Gastrocnemius medialis (tissue), 4 donors: ENCODE measurements at places on chromosomes 11 and 22. TPM values are rescaled to one million over a fixed set of nuclear protein-coding genes. Genes with fewer than 3 reads are reported as not detected.

DNA sequence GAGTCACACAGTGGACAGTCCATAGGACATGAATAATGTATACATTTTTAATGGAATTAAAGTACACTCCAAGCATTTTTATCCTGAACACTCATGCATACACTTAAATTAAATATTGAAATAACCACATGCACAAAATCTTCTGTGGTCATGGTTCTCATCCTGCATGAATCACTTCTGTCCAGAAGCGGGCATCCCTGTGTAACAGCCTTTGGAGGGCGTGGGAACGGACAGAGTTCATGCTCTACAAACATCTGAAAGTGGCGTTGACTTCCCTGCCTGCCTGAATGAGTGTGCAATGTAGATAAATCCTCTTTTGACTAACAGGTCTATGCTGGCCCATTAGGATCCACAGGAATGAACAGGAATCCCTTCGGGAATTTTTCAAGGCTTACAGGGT is 780.2 kb downstream of the BRD1 start:
- H3K4me1 ChIP-seq: no peaks in the 10 kb centered on the region
- DNase-seq: no peak
- no peaks in the 10 kb centered on the region for H3K27me3 ChIP-seq
- H3K4me3 ChIP-seq: no peak overlapping the region
- H3K36me3 ChIP-seq: no peaks in the 10 kb centered on the region

DNA sequence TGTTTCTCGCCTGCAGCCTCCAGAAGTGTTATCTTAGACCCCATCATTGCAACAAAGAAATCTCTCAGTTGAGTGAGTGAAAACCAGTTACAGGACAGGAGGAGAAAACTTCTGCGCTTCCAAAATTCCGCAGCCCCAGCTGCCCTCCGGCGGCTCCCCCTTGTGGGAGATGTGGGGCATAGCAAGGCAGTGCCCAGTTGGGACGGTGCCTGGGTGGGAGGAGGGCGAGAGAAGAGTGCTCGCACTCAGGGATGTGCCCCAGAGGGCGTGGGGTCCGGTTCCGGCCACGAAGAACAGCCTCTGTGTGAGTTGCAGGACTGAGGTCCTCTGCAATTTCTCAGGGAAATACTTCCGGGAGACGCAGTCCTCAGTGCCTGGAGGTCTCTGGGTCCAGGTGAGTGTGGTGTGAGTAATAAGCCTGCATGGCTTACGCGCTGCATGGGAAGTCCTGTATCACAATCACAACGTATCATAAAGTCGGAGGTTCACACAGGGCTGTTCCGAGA is 87.0 kb upstream of the BLID start:
- H3K27me3 ChIP-seq: no peaks in the 10 kb centered on the region
- H3K4me3 ChIP-seq: peak overlapping the region; percentile 17
- peak; percentile 41 for DNase-seq
- no peaks in the 10 kb centered on the region for H3K36me3 ChIP-seq
- H3K27ac ChIP-seq: no peak overlapping the region

DNA sequence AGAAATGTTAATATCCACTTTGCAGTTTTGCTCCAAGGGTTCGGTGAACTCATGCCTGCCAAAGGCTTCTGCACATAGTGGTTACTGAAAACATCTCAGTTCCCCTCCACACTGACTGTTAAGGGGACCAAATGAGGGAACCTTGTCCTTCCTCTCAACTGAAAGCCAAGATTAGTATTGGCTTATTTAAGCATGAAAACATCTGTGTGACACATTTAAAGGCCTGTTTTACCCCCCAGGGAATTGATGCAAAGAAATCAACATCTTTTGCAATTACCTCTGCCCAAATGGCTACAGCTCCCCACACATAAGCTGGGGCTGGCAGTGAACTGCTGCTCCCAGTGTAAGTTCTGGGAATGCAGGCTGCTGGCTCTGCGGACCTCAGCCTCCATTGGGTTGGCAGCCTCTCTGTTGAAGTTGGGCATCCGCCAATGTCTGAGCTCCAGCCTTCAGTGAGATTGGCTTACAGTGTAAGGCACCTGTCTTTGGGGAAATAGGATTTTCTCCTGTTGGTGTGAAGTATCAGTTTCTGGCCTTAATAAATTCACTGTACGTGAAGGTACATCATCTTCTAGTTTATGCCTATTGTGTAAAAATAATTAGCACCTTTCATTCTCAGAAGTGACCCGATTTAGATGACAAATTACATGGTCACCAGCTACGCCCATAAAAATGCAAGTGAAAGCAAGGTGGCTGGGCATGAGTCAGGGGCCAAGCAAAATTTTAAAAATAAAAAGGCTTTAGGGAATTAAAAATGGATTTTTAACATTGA is 213.4 kb upstream of the SYN3 start:
- peaks cover 6% of the 10 kb centered on the region for H3K36me3 ChIP-seq
- H3K27ac ChIP-seq: no peak overlapping the region
- no peaks in the 10 kb centered on the region for H3K27me3 ChIP-seq
- peaks cover 37% of the 10 kb centered on the region for H3K4me1 ChIP-seq
- peak; percentile 10 for DNase-seq

DNA sequence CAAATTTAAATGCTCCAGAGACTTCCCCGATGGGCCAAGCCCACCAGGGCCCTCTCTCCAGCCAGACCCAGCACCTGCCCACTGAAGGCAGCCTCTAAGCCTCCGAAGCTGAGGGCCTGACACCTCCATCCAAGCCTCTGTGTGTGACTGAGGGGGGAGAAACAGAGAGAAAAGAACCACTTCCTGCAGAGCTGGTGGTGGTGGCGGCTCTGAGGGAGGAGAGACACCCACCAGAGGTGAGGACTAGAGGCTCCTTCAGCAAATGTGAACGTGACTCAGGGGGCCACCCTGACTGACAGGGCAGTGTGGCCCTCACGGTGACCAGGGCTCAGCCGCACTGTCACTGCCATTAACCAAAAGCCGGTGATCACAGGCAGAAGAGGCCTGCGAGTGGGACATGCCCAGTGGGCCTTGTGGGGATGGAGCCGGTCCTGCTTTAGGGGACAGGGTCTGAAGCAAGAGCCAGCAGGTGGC is 31.0 kb upstream of the CD5 start:
- no peak for DNase-seq
- no peaks in the 10 kb centered on the region for H3K27me3 ChIP-seq
- H3K4me3 ChIP-seq: no peak overlapping the region

DNA sequence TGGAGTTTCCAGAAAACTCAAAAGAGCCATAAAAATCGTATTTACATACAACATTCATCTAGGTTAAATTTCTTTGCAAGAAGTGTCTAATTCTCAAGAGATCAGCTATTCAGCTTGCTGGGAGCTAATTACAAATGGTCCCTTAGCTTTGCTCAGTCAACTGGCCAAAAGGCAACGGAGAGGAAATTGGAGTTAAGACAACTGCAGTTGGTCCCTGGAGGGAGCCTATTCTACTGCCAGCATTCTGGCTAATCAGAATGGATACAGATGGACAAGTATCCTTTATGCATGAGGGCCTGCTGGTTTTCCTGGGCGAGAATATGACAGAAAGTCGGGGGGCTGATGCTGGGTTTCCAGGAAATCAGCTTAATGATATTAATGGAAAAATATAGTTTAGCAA is 45.5 kb downstream of the KCNJ1 start:
- no peaks in the 10 kb centered on the region for H3K27me3 ChIP-seq
- H3K36me3 ChIP-seq: no peaks in the 10 kb centered on the region
- DNase-seq: no peak
- no peaks in the 10 kb centered on the region for H3K4me1 ChIP-seq
- no peak overlapping the region for H3K27ac ChIP-seq

DNA sequence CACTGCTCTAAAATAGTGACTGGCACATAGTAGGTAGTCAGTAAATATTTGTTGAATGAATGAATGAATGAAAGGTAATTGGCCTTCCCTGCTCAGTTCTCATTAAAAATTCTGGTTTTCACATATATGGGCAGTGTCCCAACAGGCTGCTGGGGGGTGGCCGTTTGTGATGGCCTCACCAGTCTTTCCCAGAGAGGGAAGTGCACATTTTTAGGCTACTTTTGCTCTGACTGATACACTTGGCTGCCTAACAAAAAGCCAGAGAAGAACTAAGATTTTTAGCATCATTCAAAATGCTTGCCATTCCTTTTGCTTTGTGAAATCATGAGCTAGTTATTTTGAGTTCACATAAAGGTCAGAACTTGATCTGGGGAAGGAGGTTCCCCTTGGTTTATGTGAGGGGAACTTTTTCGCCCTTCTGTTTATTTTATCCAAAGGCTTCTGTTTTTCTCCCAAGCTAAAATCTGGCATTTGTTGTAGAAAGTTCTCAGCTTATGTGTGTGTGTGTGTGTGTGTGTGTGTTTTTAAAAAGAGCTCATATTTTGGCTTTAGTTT is 83.1 kb downstream of the PTPRJ start:
- H3K4me1 ChIP-seq: peaks cover 18% of the 10 kb centered on the region
- H3K27me3 ChIP-seq: no peaks in the 10 kb centered on the region
- no peak for DNase-seq
- no peaks in the 10 kb centered on the region for H3K36me3 ChIP-seq
- H3K27ac ChIP-seq: peak overlapping the region; percentile 37
- no peak overlapping the region for H3K4me3 ChIP-seq

GRCh38 chr22:36510966-36511881 is 4.4 kb upstream of the FOXRED2 start:
- H3K4me1 ChIP-seq: peaks cover 5% of the 10 kb centered on the region
- DNase-seq: no peak
- H3K4me3 ChIP-seq: no peak overlapping the region
- H3K27me3 ChIP-seq: no peaks in the 10 kb centered on the region

GRCh38 chr11:121489823-121490222 is 37.1 kb upstream of the SORL1-AS1 start:
- DNase-seq: no peak
- H3K4me1 ChIP-seq: no peaks in the 10 kb centered on the region
- no peak overlapping the region for H3K27ac ChIP-seq
- no peak overlapping the region for H3K4me3 ChIP-seq
- no peaks in the 10 kb centered on the region for H3K36me3 ChIP-seq

DNA sequence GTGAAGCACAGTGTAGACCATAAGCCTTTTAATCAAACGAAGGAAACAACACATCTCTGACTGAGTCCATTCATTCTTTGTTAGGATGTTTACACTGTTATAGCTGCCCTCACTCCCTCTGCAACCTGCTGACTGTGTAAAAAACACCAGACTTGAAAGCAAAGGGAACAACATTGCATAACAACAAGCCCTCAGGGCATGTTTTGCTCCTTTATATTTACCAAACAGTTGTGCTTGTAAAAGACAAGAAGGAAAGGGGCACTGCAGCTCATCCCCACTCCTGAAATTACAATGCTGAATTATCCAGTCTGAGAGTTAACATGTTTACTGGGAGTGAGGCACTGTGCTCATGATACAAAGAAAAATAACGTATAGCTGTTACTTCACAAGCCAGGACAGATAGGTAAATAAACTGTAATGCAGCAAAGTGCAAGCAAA is 46.4 kb downstream of the RAB30 start:
- H3K4me3 ChIP-seq: no peak overlapping the region
- H3K36me3 ChIP-seq: no peaks in the 10 kb centered on the region
- peak overlapping the region; percentile 59 for H3K27ac ChIP-seq
- DNase-seq: no peak
- H3K27me3 ChIP-seq: no peaks in the 10 kb centered on the region
- H3K4me1 ChIP-seq: peaks cover 81% of the 10 kb centered on the region

- H3K27ac ChIP-seq: peak overlapping the region; percentile 96
- peaks cover 25% of the 10 kb centered on the region for H3K4me1 ChIP-seq
- H3K27me3 ChIP-seq: no peaks in the 10 kb centered on the region
- peak overlapping the region; percentile 93 for H3K4me3 ChIP-seq
Observed at GRCh38 chr11:47248304-47248663, 330 bp downstream of the ACP2 start.

- no peak overlapping the region for H3K27ac ChIP-seq
- peaks cover 3% of the 10 kb centered on the region for H3K4me1 ChIP-seq
- no peaks in the 10 kb centered on the region for H3K36me3 ChIP-seq
- no peak for DNase-seq
- no peak overlapping the region for H3K4me3 ChIP-seq
Observed at GRCh38 chr22:20008221-20008995, 8.2 kb downstream of the ARVCF start.

DNA sequence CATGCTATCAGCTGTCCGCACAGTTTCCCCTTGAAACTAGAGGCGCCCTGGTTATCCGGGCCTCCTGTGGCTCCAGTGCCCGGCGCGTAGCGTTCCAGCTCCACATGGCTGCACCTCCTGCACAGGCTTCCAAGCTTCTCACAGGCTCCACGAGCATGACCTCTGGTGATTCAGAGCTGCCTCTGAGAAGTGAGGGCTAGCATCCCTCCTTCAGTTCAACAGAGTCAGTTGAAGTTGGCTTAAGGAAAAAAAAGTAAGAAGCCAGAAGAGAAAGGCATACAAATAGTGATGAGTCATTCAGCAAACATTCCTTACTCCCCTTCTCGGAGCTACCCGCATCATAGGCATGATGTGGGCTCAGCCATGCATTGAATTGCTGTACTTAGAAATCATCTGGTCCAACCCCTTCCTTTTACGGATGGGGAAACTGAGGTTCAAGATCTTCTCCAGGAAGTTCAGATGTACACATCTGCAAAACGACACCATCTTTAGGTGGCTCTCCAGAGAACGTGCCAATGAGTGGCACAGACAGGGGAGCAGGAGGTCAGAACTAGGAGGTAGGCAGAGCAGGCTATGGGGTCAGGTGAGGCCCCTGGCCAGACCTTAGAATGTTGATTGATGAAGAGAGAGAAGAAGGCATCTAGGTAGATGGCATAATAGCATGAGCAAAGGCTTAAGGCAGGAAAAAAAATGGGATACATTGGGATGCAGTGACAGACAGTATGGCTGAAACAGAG is 216.3 kb upstream of the TBCEL start:
- H3K4me3 ChIP-seq: no peak overlapping the region
- no peaks in the 10 kb centered on the region for H3K36me3 ChIP-seq
- H3K27ac ChIP-seq: no peak overlapping the region
- no peaks in the 10 kb centered on the region for H3K27me3 ChIP-seq

DNA sequence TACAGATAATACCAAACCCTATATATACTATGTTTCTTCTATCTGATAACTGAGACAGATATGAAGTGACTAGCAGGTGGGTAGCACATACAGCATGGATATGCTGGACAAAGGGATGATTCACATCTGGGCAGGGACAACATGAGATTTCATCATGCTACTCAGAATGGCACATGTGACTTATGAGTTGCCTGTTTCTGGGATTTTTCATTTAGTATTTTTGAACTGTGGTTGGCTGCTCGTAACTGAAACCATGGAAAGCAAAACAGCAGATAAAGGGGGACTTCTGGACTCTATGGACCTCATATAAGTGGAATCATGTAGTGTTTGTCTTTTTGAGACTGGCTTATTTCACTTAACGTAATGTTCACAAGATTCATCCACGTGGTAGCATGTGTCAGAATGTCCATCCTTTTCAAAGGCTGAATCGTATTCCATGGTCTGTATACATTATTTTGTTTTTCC is 883.0 kb downstream of the TBC1D22A start:
- H3K4me1 ChIP-seq: no peaks in the 10 kb centered on the region
- H3K36me3 ChIP-seq: no peaks in the 10 kb centered on the region
- no peak overlapping the region for H3K27ac ChIP-seq
- H3K27me3 ChIP-seq: no peaks in the 10 kb centered on the region
- DNase-seq: no peak

- no peak for DNase-seq
- no peak overlapping the region for H3K4me3 ChIP-seq
- H3K4me1 ChIP-seq: peaks cover 4% of the 10 kb centered on the region
- H3K36me3 ChIP-seq: no peaks in the 10 kb centered on the region
- H3K27me3 ChIP-seq: no peaks in the 10 kb centered on the region
Observed at GRCh38 chr11:133172349-133172748, 360.0 kb downstream of the OPCML start.

- H3K4me3 ChIP-seq: no peak overlapping the region
- H3K36me3 ChIP-seq: no peaks in the 10 kb centered on the region
- H3K27ac ChIP-seq: no peak overlapping the region
- DNase-seq: no peak
- H3K27me3 ChIP-seq: no peaks in the 10 kb centered on the region
Observed at GRCh38 chr11:29153078-29153477, 863.8 kb downstream of the KCNA4 start.

The TMEM151A gene
- not detected for total RNA-seq

The OLFML1 gene
- total RNA-seq: 2.6 TPM

The KRTAP5-10 gene
- not detected for total RNA-seq
